ENCODE measurements at places on chromosomes 5 and 9. TPM values are rescaled to one million over a fixed set of nuclear protein-coding genes. Genes with fewer than 3 reads are reported as not detected.
A peak's percentile ranks its signal among the peaks of the same experiment; 100 is the strongest.

GPR150 gene
- polyA plus RNA-seq = not detected

- no peak for DNase-seq
Measured at GRCh38 chr5:98698359-98698758, 75.1 kb upstream of the RGMB start.

- no peak for DNase-seq
Measured at GRCh38 chr5:118611332-118611945, 376.9 kb downstream of the DTWD2 start.

- DNase-seq = no peak
Measured at GRCh38 chr5:51347704-51348103, 35.5 kb upstream of the ISL1 start.

CNTNAP3 gene
- 4.4 TPM for polyA plus RNA-seq

PCDHGA7 gene
- polyA plus RNA-seq = 2.5 TPM

OTULINL gene
- 10.6 TPM for polyA plus RNA-seq

- no peak for DNase-seq
Measured at GRCh38 chr5:522899-523440, 1.3 kb downstream of the SLC9A3 start.

- DNase-seq = peak; percentile 58
Measured at GRCh38 chr9:113381909-113382411, 5.2 kb upstream of the HDHD3 start.

DNA sequence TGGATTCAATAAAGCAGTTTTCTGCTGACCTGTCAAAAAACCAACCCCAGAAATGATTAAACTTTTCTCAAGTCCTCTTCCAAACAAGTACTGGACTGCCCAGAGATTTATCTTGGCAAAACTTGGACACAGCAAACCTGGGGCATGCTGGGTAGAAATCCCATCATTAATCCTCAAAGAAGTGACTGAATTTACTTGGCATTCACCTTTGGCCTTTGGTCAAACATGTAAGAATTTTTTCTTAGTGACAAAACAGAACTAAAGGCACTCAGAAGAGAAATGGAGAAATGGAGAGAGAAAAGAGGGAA lies 248.6 kb upstream of the NREP start:
- no peak for DNase-seq

GRCh38 chr5:73437777-73438644 lies 10.6 kb downstream of the FOXD1 start:
- peak; percentile 70 for DNase-seq

CCDC152 gene
- polyA plus RNA-seq = 14.9 TPM

DNA sequence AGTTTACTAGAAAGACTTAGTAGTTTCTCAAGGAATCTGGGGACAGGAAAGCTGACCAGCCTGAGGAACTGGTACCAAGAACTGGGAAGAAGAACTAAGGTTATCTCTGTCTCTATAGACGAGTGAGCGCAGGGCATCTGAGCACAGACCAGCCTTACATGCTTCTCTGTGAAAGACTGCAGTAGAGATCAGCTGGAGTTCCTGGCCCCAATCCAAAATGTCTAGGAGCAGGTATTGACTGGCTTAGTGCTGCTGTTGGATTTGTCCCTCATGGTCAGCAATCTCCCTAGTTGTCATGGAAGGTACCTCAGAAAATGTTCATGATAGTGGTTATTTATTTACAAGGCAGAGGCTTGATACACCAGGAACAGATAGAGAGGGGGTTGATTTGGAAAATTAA lies 13.3 kb downstream of the NUP214 start:
- DNase-seq = no peak

PRR16 gene
- polyA plus RNA-seq = 3.7 TPM

All from renal pelvis (tissue), 12 donors.